Esophagus squamous epithelium (tissue), 5 donors: ENCODE measurements at places on chromosomes 5 and 9.

- DNase-seq, result no peak
Observed at GRCh38 chr5:179874136-179874535, 15.5 kb upstream of the MRNIP start.

DNA sequence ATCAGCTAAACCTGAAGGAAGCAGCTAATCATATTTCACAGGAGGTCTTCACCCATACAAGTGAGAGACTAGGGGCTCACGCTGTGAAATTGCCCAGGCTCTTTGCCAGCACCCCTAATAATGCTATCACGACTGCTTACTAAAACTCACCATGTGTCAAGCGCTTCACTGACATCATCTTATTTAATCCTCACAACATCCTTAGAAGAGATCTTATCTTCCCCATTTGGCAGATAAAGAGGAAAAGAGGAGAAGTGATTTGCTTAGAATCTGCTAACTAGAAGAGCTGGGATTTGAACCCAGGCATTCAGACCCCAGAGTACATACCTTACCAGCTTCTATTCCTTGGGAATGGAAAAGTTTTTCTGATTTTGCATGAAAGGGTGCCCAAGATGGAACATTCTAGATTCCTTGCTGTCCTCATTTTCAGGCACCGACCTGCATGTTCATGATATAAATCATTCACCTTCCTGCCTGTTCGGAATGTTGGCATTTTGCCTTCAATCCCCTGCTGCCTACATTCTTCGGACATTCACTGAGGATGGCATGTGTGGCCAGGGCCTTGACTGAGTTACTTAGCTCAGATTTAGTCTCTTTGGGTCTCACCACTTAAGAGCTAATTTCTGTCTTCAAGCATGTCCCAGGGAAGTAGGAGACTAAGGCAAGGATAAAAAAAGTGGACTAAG, 88.1 kb downstream of the SH3TC2 start:
- no peak for DNase-seq

DNA sequence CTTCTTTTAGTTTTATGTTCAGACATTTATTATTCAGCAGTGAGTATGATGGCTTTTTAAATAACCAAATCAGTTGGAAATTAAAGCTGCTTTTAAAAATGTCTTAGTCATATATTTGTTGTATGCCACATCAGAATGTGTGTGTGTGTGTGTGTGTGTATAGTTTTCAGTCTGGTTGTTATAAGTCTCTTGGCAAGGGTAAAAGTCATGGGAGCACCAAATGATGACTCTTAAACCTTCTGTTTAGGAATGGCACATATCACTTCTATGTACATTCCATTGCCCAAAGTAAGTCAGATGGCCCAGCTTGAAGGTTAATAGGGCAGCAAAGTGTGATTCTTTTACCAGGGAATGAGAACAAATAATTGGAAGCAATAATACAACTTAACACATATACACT, 135.9 kb downstream of the RNF180 start:
- DNase-seq, result no peak

- no peak for DNase-seq
Observed at GRCh38 chr5:137621861-137622823, 113.7 kb downstream of the KLHL3 start.

GRCh38 chr5:150584556-150585335, 55.7 kb upstream of the SYNPO start:
- DNase-seq, result no peak

DNA sequence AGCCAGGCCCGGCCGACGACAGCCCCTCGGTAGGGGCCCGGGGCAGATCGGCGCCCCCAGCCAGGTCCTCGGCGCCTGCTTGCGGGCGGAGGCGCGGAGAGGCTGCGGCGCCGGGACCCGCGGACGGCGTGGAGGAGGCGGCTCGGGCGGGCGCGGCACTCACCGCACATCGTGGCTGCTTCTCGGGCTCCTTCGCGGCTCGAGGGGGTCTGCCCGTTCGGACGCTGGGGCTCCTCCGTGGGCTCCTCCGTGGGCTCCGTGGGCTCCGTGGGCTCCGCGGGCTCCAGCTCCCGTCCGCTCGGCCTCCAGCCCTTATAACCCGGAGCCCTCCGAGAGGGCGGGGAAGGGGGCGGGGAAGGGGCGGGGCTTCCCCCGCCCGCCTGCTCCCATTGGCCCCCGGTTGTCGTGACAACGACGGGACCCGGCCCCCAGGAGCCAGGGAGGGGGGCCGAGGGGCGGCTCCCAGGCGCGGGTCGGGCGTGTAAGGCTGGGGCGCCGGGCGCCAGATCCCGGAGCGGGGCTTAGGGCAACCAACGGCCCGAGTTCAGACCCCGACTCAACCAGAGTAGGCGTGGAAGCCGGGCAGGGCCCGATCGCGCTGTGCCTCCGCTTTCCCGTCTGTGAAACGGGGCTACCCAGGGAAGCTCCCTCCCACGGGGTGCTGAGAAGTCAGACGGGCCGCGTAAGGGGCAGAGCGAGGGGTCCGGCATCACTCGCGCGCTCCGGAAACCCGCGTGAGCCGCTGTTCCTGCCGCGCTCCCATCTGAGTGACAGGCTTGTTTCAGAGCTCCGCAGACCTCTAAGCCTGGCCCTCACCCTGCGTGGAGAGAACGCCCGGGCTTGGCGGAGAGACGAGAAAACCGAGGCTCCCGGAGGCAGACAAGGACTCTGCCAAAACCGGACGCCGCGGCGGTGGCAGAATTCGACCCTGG, at the start of gene GFPT2:
TSS of gene GFPT2 (minus strand) at position 289 of the 932 bp plus-strand sequence. CDS start at position 170, 119 bp downstream.
- no peak for DNase-seq

- no peak for DNase-seq
Observed at GRCh38 chr9:79656169-79656568, 84.4 kb downstream of the TLE4 start.

- no peak for DNase-seq
Observed at GRCh38 chr9:89508951-89509615, 11.2 kb upstream of the SEMA4D start.

GRCh38 chr5:32076699-32077695, 97.1 kb downstream of the GOLPH3 start:
- no peak for DNase-seq

DNA sequence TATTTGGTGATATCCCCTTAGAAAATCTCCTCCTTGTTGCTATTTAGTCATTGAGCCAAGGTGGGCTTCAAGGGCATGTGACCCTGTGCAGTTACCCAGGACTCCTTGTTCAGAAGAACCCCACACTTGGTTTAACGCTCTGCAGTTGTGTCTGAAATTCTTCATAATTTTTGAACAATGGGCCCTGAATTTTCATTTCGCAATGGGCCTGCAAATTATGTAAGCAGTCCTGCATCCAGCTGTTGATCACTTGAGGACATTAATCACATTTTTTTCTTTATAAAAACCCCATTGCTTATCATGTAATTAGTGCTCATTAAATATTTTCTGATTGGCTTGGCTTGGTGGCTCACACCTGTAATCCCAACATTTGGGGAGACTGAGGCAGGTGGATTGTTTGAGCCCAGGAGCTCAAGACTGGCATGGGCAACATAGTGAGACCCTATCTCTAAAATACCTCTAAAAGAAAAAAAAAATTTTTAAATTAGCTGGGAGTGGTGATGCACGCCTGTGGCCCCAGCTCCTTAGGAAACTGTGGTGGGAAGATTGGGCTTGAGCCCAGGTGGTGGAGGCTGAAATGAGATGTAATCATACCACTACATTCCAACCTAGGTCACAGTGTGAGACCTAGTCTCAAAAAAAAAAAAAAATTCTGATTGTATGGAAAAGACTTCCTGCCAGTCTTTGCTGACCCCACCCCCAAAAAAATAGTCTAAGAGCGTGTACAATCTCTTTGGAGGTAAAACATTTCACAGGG, 194.2 kb upstream of the HAPLN1 start:
- DNase-seq, result no peak

DNA sequence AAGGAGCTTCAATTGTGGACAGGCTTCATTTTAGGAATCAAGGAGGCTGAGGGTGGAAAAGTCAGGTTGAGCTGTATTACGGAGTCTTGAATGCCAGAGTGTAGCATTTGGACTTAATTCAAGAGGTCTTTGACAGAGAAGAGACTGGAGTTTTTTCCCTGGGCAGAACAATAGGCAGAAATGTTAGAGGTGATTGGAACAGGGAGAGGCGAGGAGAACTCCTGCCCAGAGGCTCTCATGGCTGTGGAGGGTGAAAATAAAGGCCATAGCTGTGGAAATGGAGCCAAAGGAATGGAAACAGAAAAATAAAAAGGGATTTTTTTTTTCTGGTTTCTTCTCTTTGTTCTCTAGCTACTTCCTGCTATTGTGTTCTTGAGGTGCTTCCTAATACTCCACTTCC, 3.7 kb upstream of the IFNB1 start:
- no peak for DNase-seq

- no peak for DNase-seq
Observed at GRCh38 chr5:75885849-75886596, 168.8 kb upstream of the POC5 start.

DNA sequence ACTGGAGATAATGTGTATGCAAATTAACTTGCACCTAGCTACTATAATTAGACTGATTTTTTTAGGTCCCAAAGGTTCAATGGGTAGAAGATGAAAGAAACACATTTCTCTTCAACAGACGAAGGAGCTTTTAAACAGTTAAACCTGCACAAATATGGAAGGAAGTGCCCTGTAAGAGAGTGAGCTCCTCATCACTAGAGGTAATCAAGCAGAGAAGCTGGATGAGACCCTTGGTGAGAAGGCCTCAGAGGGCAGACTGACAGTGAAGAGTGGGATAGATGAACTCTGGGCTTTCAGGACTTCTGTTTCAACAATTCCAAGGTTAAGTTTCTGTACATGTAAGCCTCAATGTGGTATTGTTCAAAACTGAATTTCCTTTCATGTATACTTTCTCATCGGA, 23.2 kb downstream of the PTPN3 start:
- no peak for DNase-seq

- DNase-seq, result no peak
Observed at GRCh38 chr5:159337016-159337955, 7.0 kb upstream of the IL12B start.

GRCh38 chr5:167122267-167122666, 1169.2 kb upstream of the WWC1 start:
- no peak for DNase-seq

DNA sequence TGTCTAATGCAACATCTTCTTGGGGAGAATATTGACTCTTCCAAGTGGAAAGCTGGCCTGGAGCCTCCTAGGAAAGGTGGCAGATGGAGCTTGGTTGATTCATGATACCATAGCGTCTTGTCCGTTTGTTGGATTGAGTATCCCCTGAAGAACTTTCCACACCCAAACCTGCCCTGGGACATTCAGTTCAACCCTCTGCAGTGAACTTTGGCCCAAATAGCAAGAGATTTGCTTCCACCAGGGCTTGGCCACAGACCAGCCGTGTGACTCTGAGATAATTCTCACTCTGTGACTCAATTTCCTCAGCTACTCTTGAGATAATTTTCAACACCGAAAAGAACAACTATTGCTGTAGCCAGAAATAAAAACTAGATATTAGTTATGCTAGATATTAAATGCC, 108.0 kb upstream of the RAD23B start:
- DNase-seq, result no peak

- DNase-seq, result no peak
Observed at GRCh38 chr9:88781628-88782391, 209.5 kb upstream of the S1PR3 start.

GRCh38 chr5:80761176-80761575, 106.4 kb upstream of the DHFR start:
- no peak for DNase-seq

- no peak for DNase-seq
Observed at GRCh38 chr5:118314931-118315330, 673.4 kb downstream of the DTWD2 start.

GRCh38 chr5:123094237-123094918, 5.3 kb downstream of the PRDM6 start:
- no peak for DNase-seq

GRCh38 chr9:123111427-123112014, 78.1 kb downstream of the GPR21 start:
- DNase-seq, result no peak

DNA sequence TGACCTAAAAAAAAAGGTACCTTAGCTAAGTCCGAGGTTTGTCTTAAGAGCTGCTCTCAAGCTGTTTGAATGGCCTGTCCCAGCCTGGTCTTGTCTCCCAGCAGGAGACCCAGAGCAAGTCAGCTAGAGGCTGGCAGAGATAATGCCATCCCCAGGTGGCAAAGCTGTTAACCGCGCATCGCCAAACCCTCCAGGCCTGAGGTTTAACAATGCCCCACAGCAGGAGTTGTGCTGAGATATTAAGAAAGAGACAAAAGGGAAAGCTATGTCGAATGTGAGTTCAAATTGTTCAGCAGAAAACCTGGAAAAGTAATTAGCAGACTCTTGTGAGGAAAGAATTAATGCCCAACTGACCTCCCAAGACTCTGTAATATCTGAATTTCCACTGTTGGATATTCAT, 187.1 kb downstream of the FSTL4 start:
- DNase-seq, result no peak

DNA sequence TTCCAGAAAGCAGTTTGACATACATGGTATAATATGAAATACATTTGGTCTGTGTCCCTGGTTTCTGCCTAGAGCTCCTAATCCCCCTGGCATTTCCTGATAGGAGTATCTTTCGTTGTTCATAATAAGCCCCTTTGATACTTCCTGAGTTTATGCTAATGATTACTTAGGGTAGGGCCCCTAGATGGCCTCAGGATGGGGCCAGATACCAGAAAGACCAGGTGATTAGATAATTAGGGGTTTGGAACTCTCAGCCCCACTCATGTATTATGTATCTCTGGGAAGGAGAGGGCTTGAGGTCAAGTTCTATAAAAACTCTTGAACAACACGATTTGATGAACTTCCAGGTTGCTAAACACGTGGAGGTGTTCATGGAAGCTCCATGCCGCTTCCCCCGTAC, 163.3 kb upstream of the ZNF608 start:
- DNase-seq, result no peak

DNA sequence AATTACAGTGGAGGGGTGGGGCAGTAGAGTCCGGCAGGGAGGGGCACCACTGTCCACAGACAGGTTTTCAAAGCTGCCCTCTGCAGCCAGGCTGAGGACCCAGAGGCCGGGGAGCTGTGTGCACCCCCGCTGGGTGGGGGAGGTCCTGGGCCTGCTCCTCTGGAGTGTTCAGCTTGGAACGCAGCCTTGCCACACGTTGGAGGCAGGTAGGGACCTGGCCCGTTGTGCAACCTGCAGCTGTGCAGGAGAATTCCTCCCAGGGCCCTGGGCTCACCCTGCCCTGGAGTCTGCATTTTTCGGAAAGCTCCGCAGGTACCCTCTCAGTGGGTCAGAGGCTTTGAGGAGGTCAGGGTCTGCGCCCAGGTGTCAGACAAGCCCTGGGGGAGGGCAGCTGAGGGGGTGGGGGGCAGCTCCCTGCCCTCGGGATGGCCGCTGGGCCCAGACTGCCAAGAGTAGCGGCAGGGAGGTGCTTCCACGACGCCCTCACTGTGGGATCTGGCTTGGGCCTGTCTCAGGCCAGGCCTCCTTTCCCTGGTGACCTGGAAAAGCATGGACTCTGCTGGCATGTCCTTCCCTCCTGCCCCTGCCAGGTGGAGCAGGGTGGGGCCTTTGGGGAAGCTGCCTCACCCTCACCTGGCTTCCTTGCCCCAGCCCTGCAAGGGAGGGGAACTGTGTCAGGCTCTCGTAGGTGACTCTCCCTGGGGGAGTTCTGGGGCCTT, 29.5 kb downstream of the RXRA start:
- DNase-seq, result no peak
